ENCODE measurements at places on chromosomes 4 and X.

DNA sequence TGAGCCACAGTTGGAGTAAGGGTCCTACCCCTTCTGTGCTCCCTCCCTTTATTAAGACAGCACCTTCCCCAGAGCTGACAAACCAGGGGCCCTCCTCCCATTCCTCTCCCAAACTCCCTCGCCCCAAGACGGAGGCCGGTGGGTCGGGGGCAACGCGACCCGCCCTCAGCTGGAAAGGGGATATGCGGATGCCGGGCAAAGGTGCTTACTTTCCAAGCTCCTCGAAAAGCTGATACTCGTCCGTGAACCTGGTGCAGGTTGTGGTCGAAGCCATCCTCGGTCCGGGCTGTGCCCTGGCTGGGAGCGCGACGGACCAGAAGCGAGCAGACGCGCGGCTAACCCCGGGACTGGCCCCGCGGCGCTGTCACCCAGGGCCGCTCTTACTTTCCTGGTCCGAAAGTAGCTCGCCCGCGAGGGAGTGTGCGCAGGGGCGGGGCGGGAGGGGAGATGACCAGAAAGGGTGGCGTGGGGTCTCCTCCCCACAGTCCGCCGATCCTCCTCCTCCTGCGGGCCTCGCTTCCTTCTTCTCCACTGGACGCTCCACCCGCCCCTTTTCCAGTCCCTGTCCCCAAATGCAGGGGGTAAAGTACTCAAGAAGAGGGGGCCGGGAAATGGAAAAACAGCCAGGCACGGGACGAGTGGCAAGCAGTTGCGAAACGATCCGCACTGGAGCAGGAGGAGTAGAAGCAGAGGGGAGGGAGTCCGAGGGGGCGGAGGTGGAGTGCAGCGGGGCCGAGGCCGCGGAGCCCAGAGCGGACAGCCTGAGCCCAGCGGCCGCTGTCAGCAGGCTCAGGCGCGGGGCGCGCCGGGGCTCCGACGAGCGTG, 531 bp downstream of the CAMK2D start:
- peak; percentile 82 for DNase-seq

DNA sequence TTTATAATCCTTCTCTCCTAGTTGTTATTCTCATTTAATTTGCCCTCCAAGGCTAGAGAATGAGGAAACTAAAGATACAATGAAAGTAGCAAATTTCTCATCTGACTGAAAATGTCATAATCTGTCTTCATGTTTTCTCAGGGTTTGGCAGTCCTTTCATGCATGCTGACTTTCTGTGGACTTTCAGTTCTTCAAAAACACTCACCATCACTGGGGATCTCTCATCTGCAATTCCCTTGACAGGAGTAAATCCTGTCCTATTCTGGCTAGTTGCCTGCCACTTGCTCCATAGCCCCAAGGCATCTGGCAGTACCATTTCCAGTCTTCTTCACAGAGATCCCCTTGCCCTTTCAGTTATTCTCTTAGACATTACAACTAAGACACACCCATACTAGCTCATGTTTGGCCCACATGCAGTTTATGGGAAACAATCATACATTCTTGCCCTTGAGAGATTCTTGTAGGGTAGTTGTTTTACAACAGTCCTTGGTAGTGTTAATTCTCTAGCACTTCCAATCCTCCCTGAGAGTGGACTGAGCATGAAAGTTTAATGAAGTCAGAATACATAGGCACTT, 449.7 kb upstream of the KLHL4 start:
- DNase-seq, result no peak

GRCh38 chrX:7115557-7115956, 32.0 kb upstream of the STS start:
- peak; percentile 43 for DNase-seq

- DNase-seq, result peak; percentile 67
Measured at GRCh38 chr4:37685161-37685822, 884 bp downstream of the RELL1 start.

GRCh38 chr4:91228659-91229058, 1075.1 kb upstream of the GRID2 start:
- DNase-seq, result no peak

DNA sequence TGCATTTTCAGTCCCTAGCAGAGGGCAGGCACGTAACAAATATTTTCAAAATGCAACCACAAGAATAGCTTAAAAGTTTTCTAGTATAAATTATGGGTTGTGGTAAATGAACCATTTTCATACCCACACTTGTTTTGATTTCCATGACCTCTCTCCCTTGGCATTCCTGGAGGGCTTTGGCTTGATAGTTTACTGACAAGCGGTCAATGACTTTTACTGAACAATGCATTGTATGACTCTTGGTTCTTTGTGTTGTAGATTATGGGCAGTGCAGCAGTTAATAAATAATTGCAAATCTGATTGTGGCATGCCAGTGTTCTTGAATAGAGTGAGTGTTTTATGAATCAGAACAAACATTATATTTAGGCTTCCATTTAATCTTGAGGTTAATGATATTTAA, 285.2 kb upstream of the ARX start:
- no peak for DNase-seq

GRCh38 chrX:39661116-39661907, 436.4 kb downstream of the BCOR start:
- DNase-seq, result no peak
